Muscle of leg (tissue), 16 donors: ENCODE measurements at places on chromosomes 1 and 21. TPM values are rescaled to one million over a fixed set of nuclear protein-coding genes. Genes with fewer than 3 reads are reported as not detected.

- DNase-seq, result no peak
Observed at GRCh38 chr21:26506956-26507355, 66.1 kb downstream of the CYYR1 start.

The FBXO2 gene
- polyA plus RNA-seq, result 0.42 TPM

GRCh38 chr1:4587721-4588120 is 66.7 kb upstream of the AJAP1 start:
- no peak for DNase-seq

The TINAGL1 gene
- 31.0 TPM for polyA plus RNA-seq

GRCh38 chr1:21060523-21060922 is 116.2 kb downstream of the EIF4G3 start:
- no peak for DNase-seq

The ACTL8 gene
- not detected for polyA plus RNA-seq

The SLC16A4 gene
- polyA plus RNA-seq, result 6.5 TPM

The HJV gene
- 204 TPM for polyA plus RNA-seq

The EPHA2 gene
- 6.9 TPM for polyA plus RNA-seq
